ENCODE measurements at places on chromosomes 11 and 22. TPM values are rescaled to one million over a fixed set of nuclear protein-coding genes. Genes with fewer than 3 reads are reported as not detected.

The HRAS gene
- total RNA-seq = 56.5 TPM

DNA sequence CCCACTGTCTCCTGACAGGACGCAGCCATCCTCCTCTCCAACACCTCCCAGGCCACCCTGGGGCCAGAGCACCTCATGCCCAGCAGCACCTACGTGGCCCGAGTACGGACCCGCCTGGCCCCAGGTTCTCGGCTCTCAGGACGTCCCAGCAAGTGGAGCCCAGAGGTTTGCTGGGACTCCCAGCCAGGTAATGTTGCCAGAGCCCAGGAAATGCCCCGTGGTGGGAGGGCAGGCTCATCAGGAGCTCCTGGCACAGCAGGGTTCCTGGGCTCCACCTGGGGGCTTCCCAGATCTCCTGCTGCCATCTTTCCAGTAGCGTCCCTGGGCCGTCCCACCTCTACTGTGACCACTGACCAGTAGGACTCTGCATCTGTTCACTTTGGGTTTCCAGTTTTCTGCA, 16.2 kb downstream of the CSF2RB start:
- no peak for DNase-seq

GRCh38 chr11:133064152-133064877, 468.0 kb downstream of the OPCML start:
- DNase-seq = peak; percentile 88

DNA sequence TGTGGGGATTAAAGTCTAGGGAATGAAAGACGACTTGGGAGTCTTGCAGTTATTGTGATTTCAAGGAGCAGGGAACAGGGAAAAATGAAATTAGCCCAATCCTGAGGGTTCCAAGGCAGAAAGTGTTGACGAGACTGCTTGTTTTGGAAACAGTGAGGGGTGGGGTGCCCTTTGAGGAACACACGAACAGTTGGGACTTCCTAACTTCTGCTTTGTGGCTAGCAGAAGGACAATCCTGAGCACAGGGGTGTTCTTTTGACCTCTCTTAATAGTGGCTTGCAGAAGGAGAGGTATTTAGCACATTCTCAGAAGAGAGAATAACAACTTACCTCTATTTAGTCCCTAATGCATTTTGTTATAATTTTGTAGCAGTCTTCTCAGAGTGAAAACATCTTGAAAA, 545.9 kb upstream of the ARHGAP42 start:
- no peak for DNase-seq

DNA sequence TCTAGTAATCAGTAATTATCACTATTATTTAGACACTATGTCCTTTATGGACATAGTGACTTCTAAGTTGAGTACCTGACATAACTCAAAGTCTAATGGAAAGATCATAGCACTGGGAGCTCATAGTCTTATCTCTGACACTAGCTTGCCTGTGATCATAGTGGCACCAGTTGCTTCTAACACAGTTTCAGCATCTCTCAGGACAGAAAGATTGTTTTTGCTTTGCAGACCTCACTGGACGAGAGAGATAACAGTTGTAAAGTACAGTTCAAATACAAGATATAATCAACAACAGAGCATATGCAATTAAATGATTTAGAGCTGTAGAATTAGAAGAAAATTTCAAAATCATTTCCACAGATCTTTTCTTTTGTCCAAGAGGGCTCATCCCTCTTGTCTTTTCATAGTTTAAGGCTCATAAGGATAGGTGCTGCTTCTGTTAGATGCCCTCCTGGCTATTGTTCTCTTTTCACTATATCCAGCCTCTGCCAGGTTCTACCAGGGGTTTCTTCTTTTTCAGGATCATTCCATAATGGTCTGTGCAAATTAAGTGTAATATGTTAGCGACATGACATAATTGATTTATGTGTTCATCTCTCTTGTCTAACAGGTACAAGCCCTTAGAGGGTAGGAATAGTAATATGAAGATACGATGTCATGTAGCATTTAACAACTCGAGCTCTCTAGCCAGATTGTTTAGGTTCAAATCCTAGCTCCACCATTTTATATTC, 1175.4 kb upstream of the TENM4 start:
- no peak for DNase-seq

The RASGRP2 gene
- total RNA-seq = 37.1 TPM

- DNase-seq = no peak
These were observed 356.8 kb upstream of the CCDC179 start for GRCh38 chr11:23217072-23217471.

GRCh38 chr22:27440304-27440865, 361.2 kb downstream of the MN1 start:
- DNase-seq = no peak

GRCh38 chr11:69436041-69436982, 45.2 kb upstream of the LINC01488 start:
- DNase-seq = no peak

Data from left cardiac atrium (tissue), 4 donors.